ENCODE measurements at places on chromosomes 16 and 17.

DNA sequence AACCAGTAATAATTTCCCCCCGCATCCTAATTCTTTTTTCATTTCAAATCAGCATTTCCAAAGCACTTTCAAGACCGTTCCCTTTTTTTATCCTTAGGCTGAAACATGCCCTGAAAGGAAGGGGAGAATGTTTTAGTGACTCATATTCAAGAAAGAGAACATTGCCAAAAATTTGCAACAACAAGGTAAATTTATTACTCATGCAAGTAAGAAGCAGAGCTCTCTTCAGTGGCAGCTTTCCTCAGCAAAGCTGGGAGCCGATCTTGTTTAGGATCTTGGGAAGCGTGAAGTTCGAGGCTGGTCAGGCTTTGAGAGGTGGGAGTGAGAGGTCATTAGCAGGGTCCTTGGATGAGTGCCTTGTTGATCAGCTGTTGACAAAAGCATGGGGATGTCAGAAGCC is 129.5 kb downstream of the PRKCA start:
- DNase-seq: peak; percentile 47

GRCh38 chr17:57062865-57063264 is 22.2 kb upstream of the AKAP1 start:
- DNase-seq: no peak

GRCh38 chr17:62631936-62632924 is 4.8 kb downstream of the MRC2 start:
- DNase-seq: no peak

DNA sequence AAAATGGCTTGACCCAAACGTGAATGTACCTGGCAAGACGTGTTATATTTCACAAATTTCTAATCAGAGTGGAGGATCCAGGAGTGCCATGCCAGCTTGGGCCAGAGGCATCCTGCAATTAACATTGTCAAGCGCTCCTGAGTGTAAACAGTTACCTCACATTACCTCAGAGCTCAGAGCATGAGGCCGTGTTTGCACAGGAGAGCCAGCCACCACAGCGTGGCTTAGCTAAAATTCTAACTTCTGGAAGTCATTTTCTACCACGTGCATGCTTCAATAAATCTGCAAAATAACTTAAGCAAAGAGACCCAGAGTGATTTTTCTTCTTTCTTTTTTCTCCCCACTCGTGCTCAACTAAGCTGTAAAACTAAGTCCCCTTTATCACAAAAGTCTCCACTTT is 769.0 kb downstream of the KCNJ2 start:
- no peak for DNase-seq

- DNase-seq: peak; percentile 3
Observed at GRCh38 chr17:44350733-44351226, 5.7 kb downstream of the GRN start.

Measured in kidney glomerular epithelial cell (primary cell).